Stomach (tissue), 19 donors: ENCODE measurements at places on chromosomes 3 and 15. TPM values are rescaled to one million over a fixed set of nuclear protein-coding genes. Genes with fewer than 3 reads are reported as not detected.

The C3orf85 gene
- not detected for polyA plus RNA-seq

The GOLGA8R gene
- 0.31 TPM for polyA plus RNA-seq

The GOLGA6L25 gene
- not detected for polyA plus RNA-seq

The HCN4 gene
- polyA plus RNA-seq = 0.06 TPM

The ACKR4 gene
- polyA plus RNA-seq = 3.5 TPM

The LRRIQ4 gene
- not detected for polyA plus RNA-seq

The CAMK2N2 gene
- 1.2 TPM for polyA plus RNA-seq

The DPPA2 gene
- polyA plus RNA-seq = not detected

The USP50 gene
- not detected for polyA plus RNA-seq

The ACOX2 gene
- polyA plus RNA-seq = 4.9 TPM

The ARGFX gene
- not detected for polyA plus RNA-seq

The CPNE9 gene
- polyA plus RNA-seq = not detected

The NUP210 gene
- 0.92 TPM for polyA plus RNA-seq

The KLF13 gene
- 23.0 TPM for polyA plus RNA-seq

The GREM1 gene
- polyA plus RNA-seq = 22.2 TPM

The FAM107A gene
- 35.6 TPM for polyA plus RNA-seq

The CISH gene
- polyA plus RNA-seq = 7.7 TPM

The ANKRD34C gene
- not detected for polyA plus RNA-seq

The RARRES1 gene
- 0.76 TPM for polyA plus RNA-seq

The NAALADL2 gene
- 0.58 TPM for polyA plus RNA-seq

The DUOXA2 gene
- 43.3 TPM for polyA plus RNA-seq

The ZPLD1 gene
- polyA plus RNA-seq = not detected

The ADAMTS7 gene
- polyA plus RNA-seq = 0.65 TPM

The FETUB gene
- 0.63 TPM for polyA plus RNA-seq

The PRSS50 gene
- polyA plus RNA-seq = not detected

The SCAMP5 gene
- polyA plus RNA-seq = 8.8 TPM

The CORO2B gene
- 1.2 TPM for polyA plus RNA-seq

The FBXL22 gene
- polyA plus RNA-seq = 1.5 TPM

The SERPINI2 gene
- polyA plus RNA-seq = 1.1 TPM

The SPSB4 gene
- polyA plus RNA-seq = 0.05 TPM

The GPR27 gene
- polyA plus RNA-seq = 1.4 TPM

The PARP15 gene
- 1.3 TPM for polyA plus RNA-seq

The AMT gene
- 15.0 TPM for polyA plus RNA-seq

The APOD gene
- polyA plus RNA-seq = 76.9 TPM

The GOLIM4 gene
- 9.0 TPM for polyA plus RNA-seq

The CLRN1 gene
- polyA plus RNA-seq = not detected

The DNAJA4 gene
- 12.9 TPM for polyA plus RNA-seq

The TMPRSS7 gene
- polyA plus RNA-seq = 0.12 TPM

The GOLGA8T gene
- not detected for polyA plus RNA-seq

The DENND6A gene
- 8.3 TPM for polyA plus RNA-seq

The PRKCD gene
- polyA plus RNA-seq = 56.1 TPM

The PLXNA1 gene
- polyA plus RNA-seq = 7.0 TPM

The ITIH4 gene
- polyA plus RNA-seq = 7.1 TPM

The TRIM59 gene
- 0.76 TPM for polyA plus RNA-seq

The OXNAD1 gene
- 10.7 TPM for polyA plus RNA-seq

The RLBP1 gene
- 0.13 TPM for polyA plus RNA-seq

The TRH gene
- polyA plus RNA-seq = not detected

The HMCES gene
- 22.5 TPM for polyA plus RNA-seq

The FBXW12 gene
- not detected for polyA plus RNA-seq
